ENCODE measurements at places on chromosomes 4 and X. TPM values are rescaled to one million over a fixed set of nuclear protein-coding genes. Genes with fewer than 3 reads are reported as not detected.

DNA sequence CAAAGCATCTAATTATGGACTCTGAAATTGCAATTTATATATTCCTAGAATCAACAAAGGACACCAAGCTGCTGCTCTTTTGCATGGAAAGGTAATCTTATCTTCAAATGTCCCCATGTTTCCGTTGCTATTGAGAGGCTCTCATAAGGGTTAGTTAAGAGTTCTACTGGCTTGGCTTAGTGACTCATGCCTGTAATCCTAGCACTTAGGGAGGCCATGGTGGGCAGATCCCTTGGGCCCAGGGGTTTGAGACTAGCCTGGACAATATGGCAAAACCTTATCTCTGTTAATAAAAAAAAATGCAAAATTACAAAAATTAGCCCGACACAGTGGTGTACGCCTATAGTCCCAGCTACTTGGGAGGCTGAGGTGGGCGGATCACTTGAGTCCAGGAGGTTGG, 93.4 kb upstream of the RAPGEF2 start:
- no peak for DNase-seq

DNA sequence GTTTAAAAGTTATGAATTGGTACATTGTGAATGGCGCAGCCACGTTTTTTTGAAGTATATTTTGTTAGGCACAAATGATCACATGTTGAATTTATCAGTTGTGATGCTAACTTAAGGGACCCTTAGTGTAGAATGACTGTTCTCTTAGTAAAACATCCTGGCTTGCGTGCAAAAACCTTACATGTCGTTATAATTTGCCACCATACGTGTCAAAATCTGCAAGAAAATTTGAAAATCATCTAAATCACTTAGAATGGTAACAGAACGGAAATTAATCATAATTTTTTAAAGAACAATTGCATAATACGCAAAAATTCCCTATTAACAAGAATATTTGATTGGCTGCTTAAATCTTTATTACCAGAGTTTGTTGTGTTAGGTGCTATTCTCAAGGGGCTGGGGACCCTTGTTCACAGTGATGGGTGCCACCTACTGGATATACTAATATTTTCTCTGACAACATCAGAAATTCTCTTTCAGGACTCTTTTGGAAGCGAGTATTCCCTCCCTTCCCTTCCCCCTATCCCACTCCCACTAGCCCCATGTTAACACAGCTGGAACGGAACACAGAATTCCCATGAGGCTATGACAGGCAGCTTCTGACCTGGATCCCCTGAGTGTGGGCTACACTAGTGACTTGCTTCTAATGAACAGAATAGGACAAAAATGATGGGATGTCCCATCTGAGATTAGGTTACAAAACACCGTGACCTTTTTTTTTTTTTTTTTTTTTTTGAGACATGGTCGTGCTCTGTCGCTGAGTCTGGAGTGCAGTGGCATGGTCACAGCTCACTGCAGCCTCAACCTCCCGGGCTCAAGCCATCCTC, 71.8 kb downstream of the SUPT20HL2 start:
- peak; percentile 58 for DNase-seq

DNA sequence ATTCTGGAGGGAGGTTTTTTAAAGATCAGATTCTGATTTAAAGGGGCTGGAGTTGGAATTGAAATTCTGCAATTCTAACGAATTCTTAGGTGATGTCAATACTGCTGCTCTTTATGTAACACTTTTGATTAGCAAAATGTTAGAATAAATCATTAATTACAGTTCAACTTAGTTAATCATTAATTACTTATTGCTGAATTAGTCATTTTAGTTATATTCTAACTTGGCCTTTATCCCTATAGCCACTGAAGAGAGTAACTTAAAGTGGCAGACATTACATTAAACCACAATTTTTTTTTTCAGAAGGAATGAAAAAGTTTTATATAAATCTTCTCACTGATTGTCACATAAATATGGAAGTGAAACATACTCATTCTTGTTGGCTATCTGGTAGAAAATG, 206.6 kb upstream of the ITM2A start:
- no peak for DNase-seq

DNA sequence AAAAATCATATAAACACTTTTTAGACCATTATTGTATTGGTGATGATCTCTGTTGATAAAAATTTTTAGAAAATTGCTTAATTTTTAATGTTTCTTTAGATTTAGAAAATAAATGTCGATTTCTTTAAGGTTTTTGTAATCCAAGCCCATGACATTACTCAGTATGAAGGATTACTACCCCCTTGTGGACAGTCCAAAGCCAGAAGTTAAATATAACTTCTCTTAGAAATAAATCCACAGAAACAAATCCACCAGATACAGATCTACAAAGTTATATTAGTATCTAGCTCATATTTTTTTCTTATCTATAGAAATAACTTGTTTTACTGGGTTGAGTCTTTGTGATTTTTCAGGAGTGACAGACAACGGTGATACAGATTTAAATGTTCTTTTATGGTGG, 18.9 kb downstream of the TIFA start:
- peak; percentile 33 for DNase-seq

DNA sequence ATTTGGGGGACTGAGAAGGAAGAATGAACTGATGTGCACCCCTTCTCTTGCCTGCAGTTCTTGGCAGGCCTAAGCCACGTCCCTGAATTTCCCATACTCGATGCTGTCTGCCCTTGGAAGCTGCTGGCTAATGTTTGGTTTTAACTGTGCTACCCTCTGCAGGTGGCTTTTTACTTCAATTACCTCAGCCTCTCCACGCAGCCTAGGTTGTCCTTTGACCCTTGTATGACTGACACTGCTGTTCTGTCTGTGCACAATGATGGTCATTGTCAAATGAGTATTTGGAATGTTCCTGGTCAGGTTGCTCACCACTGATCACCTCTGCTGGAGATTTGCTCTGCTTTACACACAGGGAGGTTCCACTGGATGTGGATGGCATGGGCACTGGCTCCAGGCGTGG, 137.1 kb downstream of the ZNF518B start:
- DNase-seq = no peak

- no peak for DNase-seq
Measured at GRCh38 chrX:11480626-11481025, 185.1 kb downstream of the ARHGAP6 start.

- DNase-seq = peak; percentile 57
Measured at GRCh38 chr4:145619639-145619996, 433 bp downstream of the MMAA start.

DNA sequence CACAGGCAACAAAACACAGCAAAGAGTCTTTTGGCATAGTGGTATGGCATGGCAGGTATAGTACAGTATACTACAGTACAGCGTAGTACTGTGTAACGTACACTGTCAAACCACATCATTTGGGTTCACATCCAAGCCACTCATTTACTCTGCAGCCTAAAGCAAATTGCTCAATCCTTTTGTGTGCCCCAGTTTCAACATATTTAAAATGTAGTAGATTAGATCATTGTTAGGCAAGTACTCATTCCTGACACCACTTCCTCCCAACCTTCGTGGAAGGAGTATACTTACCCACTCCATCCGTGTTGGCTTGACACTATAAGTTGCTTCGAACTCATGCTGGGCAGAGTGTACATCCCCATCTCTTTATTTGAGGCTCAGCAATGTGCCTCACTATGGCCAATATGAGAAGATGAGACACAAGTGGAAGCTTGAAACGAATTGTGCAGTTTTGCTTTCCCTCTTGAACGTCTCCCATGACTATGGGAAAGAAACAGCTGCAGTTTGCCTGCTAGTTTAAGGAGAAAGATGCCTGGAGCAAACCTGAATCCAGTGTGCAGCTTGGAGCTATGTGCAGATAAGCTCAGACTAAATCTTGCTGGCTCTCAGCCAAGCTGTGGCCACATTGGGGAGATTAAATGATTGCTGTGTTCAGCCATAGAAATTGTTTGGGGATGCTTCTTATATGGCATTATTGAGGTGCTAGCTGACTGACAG, 85.7 kb upstream of the TBL1X start:
- DNase-seq = peak; percentile 81

GRCh38 chr4:88215351-88215750, 56.9 kb upstream of the ABCG2 start:
- DNase-seq = no peak

GRCh38 chr4:67103001-67103747, 442.1 kb downstream of the CENPC start:
- no peak for DNase-seq

DNA sequence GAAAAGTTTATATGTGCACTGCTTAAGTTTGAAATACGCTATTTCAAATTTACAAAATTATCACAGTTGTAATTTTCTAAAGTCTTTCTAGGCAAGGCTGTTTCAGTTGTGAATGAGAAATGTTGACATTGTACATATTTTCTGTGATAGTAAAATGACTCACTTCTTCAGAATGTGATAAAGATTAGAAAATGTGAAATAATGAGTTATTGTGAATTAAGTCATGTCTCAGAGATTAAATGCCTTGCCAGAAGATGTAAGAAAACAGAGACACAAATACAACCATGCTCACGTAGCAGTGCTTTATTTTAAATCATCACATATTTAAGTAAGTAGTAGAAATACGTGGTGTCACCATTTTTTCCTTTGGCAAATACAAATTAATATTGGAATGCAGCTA, 768 bp downstream of the CLCN4 start:
- no peak for DNase-seq

GRCh38 chrX:25226151-25226550, 210.4 kb upstream of the ARX start:
- DNase-seq = no peak

DNA sequence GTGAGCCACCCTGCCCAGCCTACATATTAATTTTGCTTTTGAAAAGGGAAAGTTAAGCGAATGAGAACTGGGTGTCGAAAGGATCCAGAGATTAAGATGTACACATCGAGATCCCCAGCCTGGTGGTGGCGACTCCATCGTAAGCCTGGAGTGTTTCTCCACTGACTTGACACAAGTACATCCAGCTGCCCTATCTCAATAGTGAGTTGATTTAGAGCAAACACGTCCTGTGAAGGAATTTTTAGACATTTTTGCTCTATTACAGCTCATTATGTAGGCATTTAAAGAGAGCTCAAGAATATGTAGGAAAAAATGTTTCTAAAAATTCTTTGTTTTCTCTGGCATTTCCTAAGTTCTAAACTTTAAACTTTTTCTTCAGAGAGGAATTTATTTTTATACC, 11.7 kb upstream of the CLDN34 start:
- no peak for DNase-seq

DNA sequence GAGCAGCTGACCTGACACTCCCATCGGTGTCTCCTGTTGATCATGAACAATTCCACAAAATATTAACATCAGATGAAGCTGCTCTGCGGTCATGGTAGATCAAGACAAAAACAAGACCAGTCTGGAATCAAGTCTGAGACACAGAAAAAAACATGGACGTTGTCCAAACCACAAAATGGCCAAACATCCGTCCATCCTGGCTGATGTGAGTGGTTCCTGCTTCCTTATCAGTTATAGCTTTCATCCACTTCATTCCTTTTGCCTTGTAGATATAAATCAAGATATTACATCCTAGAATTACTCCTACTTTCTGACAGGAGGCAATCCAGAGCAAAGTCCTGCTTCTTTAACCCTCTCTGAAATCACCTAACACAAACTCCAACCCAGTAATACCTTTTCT, 28.8 kb upstream of the PCSK1N start:
- peak; percentile 14 for DNase-seq

DNA sequence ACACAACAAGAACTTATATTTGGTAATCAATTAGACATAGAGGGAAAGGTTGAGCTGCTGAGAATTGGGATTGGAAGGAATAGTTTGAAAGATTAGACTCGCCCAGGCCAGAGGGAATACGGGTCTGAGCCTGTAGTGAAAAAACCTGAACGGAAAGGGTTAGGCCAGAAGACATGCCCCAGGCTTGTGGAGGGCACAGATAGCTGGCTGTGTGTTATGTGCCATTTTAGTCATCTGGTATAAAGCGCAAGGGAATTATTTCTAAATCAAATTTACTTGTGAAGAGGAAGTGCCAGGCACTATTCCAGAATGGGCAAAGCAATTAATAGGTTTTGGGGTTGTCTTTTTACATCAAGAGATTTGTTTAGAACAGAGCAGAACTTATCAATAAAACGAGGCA, 187.5 kb upstream of the ANKRD50 start:
- DNase-seq = no peak

DNA sequence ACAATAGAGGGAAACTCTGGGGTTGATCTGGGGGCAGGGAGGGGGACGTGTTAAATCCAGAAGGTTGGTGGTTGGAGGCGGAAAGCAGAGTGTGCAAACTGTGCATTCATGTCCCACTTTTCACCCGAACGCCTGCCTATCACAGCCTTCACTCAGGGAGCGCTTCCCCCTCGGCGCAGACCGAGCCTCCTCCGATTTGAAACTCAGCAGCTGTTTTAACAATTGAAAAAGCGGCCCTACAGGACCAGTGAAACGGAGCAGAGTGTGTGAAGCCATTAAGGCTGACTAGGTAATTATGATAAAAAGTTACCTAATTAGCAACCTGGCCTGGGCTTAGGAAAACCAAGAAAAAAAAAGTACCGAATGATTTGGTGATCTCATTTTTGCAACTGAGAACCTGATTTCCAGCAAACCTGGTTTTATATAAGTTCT, 685 bp upstream of the NDNF start:
- DNase-seq = no peak

DNA sequence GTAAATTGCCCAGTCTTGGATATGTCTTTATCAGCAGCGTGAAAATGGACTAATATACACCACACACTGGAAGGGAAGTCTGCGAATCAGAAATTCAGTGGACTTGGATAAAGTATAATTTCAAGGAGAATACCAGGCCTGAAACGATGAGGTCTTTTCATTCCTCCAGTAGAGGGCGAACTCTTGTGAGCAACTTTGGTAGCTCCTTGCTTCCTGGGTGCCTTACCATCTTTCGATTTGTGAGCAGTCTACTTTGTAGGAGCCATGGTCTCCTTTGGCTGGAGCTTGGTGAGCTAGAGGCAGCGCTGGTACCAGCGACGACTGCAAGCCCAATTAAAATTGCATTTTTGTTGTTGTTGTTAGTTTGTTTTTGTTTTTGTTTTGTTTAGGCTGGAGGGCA, 791.9 kb downstream of the FAT4 start:
- DNase-seq = no peak

DNA sequence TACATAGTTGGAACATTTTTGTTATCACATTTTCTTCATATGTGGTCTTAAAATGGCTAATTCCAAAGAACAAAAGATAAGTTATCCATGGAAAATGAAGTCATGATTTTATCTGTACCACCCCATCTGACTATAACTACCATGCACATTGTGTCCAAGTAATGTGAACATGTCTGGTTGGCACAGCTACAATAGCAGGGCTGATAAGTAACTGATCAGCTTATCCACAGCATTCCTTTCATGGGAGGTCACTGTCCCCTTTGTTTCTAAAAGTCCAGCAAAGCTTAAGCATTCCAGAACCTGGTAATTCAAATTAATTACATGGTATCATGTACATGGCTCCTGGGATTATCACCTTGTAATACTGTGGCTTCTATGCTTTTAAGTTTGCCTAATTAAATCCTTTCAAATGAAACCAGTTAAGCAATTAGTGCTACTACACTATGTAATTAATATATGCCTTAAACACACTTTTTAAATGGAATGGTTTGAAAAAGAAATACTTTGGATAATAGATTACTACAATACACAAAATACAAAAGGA, 21.1 kb upstream of the SORBS2 start:
- DNase-seq = no peak

- no peak for DNase-seq
Measured at GRCh38 chrX:65688403-65688871, 21.0 kb downstream of the MSN start.

GATA1 gene
- total RNA-seq = not detected

MTNR1A gene
- not detected for total RNA-seq

CYSLTR1 gene
- 0.16 TPM for total RNA-seq

PRRG1 gene
- total RNA-seq = 10.5 TPM

LGI2 gene
- total RNA-seq = not detected

FAM53A gene
- total RNA-seq = 6.6 TPM

METTL14 gene
- total RNA-seq = 32.8 TPM

PHOX2B gene
- not detected for total RNA-seq

RCHY1 gene
- 29.1 TPM for total RNA-seq

TRIM61 gene
- 0.26 TPM for total RNA-seq

Measured in MCF 10A (cell line).